Activated CD4-positive, CD25-positive, alpha-beta regulatory T cell treated with anti-CD3 and anti-CD28 coated beads, Interleukin-2, amount 50 U/mL, for 72 hours (primary cell): ENCODE measurements at places on chromosomes 13 and 19.

GRCh38 chr13:98020271-98020670 is 66.8 kb downstream of the IPO5 start:
- DNase-seq = no peak

DNA sequence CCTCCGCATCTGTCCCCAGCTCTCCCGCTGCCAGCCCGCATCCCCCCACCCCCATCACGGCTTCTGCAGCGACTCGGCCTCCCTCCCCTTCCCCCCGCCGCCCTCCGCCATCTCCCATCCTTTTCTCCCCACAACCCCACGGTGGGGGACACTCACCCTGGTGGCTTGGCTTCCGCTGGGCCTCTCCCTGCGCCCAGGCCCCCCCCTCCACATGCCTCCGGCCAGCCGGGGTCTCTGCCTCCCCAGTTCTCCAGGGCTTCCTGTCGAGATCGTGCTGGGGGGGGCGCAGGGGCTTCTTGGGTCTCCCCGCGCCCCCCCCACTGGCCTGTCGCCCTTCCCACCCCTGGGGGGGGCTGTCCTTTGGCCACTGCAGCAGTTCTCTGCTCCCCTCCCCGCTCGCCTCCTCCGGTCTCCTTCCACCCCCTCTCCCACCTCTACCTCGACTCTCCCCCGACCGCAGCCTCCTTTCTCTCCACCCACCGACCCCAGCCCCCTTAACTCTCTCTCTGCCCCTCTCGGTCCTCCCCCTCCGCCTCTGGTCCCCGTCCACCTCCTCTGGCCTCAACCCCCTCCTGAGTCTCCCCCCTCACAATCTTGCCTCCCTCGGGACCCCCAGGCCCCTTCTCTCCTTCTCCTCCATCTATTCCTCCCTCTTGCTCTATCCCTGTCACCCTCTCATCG is 17.1 kb downstream of the LRRC4B start:
- DNase-seq = no peak

GRCh38 chr13:107223867-107224266 is 655.9 kb upstream of the ARGLU1 start:
- DNase-seq = no peak

GRCh38 chr19:2604747-2605329 is 97.7 kb downstream of the GNG7 start:
- DNase-seq = no peak

DNA sequence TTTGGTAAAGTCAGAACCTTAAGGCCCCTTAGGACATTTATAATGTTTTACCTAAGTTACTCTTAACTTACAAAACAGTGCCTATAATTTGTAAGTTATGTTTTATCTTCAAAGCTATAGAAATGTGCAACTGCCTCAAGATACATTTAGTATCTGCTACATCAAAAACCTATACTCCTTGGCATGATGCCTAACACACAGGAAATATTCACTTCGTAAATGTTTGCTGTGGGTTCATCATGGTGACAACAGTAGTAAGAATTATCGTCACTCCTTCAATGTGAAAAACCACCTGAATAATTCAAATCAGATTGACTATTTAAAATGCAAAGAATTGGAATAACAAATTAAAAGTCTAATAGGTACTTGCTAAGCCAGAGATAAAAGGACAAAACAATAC is 184.1 kb downstream of the DIAPH3 start:
- DNase-seq = no peak

DNA sequence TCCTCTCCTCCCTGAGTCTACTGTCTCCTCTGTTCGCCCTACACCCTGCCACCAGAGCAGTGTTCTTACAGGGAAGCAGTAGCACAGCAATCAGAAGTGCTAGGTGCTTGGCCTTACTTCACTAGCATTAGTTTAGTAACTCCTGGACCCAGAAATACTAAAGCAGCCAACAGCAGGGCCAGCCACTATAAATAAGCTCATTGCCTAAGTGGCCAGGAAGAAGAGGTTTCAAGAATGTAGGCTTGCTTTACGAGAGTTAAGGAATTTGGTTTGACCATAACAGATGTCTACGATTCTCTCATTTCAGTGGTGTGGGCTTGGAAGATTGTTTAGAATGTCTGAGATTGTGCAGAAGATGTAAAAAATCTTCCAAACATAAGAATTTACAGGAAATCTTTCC is 103.3 kb downstream of the ZAR1L start:
- no peak for DNase-seq

DNA sequence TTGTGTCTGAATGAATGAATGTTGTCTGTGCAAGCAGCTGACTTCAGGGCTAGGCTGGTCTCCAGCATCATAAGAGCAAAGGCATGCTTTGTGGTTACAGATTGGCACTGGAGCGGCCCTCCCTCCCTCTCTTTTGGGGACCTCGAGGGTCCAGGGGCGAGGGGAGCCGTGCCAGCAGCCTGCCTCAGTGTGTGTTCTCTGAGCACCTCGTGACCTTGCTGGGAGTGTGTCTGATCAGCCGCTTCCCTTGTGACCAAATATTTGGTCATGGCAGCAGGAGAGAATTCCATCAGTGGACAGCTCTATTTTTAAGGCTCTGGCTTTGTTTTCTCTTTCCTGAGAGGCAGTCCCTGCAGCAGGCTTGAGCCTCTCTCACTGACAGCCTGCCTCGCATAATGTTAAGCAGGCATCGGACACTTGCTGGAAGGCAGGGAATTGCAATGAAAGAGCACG is 329.7 kb downstream of the UQCRFS1 start:
- DNase-seq = no peak

DNA sequence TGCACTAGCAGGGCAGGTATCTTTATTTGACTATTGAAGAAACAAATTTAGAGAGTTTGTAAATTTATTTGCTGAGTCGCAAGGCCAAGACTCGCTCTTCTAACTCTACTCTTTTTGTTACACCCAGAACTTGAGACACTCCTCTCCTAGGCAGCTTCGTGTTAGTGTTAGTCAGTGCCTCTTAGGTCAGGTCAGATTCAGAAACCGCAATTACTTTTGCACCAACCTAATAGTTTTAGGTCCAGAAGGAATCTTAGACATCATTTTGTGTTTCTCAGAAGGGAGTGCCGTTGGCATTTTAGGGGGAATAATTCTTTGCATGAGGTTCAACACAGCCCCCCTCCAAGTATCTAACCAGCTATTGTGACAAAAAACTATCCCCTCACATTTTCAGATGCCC is 8.8 kb downstream of the GPR180 start:
- DNase-seq = no peak

DNA sequence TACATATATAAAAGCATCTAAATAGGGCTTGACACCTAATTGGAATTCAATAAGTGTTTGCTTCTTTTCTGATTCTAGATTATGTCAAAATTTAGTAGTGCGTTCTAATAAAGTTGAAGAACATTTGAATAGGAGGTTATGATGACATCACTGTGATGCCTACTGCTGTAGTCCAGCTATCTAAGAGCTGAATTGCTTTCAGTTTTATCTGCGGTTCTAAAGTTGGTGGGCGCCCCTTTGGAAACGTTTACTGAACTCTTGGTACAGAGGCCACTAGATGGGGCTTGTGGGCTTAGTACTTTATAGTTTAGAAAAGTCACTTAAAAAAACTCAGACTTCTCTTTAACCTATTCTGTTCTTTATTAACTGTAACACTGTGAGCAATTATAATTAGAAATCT is 776.9 kb downstream of the GPC5 start:
- DNase-seq = no peak

DNA sequence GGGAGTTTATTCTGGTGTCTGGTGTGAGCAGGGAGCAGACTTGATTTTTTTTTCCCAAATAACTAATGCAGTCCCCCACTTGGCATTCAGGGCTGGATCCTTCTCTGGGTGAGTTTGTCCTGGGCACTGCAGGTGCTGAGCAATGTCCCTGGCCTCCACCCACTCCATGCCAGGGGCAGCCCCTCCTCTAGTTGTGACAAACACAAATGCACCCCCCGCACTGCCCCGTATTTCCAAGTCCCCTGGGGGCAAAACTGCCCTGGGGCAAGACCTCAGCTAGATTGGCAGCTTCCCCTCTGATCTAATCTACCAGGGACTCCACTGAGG is 6.4 kb downstream of the MOB3A start:
- DNase-seq = no peak
